Stimulated activated CD8-positive, alpha-beta memory T cell treated with anti-CD3 and anti-CD28 coated beads, Interleukin-4, amount 100 ng/mL, for 4 hours (primary cell): ENCODE measurements at places on chromosomes 16 and 17.
A peak's percentile ranks its signal among the peaks of the same experiment; 100 is the strongest.

DNA sequence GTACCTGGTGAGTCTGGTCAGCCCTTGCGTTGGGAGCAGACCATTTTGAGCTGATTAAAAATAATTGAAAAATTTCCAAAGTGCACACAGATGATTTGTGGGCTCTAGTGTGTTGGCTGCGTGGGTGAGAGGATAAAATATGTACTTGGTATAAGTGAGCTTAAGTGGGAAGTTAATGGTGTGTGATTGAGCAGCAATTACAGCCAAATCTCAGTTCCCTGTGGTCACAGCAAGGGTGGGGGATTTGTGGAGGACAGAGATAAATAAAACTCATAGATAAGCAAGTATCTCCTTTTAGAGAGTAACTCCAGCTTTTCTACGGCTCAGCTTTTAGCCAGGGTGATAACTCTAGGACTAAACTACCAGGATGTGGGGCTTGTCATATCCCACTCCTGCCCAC is 390.4 kb downstream of the UTP18 start:
- no peak for DNase-seq

GRCh38 chr17:60522889-60523626 is 3.0 kb downstream of the APPBP2 start:
- no peak for DNase-seq

GRCh38 chr17:17035920-17036523 is 6.2 kb upstream of the MPRIP start:
- DNase-seq, result no peak

DNA sequence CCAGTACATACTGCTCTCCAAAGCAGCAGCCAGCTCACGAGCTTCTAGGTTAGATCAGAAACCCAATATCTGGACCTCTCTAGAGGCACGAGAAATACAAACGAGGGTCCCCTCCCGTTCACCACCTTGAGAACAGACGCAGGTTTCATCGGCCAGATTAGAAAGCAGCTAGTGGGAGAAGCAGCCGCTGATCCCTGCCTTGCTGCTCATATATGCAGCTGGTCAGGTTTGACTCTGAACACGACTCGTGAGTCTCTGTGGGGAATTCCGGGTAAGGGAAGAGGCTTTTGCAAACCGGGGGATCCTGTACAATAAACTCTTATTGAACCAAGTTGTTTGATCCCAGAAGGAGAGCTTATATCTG is 1.6 kb downstream of the VAT1L start:
- no peak for DNase-seq

DNA sequence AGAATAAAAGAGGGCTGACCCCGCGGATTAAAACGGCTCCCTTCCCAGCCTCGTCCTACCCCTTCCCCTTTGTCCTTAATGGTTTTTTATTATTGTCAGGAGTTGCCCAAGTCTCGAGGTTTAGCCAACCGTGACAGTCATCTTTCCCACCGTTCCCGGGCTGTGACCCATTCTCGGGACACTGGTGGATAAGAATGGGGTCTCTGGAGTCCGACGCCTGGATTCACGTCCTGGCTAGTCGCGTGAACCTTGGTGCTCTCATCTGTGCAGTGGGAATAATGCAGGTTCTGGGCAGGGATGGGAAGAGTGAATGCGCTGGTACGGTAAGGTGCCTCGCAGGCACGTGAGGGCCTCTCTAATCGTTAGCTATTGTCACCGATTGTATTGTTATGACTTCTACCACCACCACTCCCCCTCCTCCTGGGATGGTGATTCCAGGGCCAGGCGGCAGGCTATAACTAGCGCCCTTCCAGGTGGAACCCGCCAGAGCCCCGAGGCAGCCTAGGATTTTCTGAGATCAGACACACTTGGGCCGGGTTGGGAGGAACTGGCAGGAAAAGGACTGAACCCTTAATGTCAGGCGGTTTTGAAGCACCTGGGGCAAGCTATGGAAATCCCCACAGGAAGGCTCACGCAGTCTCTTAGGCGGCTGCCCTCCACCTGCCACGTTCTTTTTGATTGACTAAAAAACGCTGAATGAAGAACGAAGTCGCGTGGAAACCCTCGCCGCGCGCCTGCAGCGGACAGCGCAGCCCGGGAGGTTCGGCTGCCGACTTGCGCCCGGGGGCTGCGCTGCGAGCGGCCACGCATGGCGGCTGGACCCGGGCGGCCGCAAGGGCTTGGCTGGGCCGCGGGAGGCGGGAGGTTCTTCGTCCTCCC is 2.7 kb downstream of the HS3ST3B1 start:
- DNase-seq, result no peak

DNA sequence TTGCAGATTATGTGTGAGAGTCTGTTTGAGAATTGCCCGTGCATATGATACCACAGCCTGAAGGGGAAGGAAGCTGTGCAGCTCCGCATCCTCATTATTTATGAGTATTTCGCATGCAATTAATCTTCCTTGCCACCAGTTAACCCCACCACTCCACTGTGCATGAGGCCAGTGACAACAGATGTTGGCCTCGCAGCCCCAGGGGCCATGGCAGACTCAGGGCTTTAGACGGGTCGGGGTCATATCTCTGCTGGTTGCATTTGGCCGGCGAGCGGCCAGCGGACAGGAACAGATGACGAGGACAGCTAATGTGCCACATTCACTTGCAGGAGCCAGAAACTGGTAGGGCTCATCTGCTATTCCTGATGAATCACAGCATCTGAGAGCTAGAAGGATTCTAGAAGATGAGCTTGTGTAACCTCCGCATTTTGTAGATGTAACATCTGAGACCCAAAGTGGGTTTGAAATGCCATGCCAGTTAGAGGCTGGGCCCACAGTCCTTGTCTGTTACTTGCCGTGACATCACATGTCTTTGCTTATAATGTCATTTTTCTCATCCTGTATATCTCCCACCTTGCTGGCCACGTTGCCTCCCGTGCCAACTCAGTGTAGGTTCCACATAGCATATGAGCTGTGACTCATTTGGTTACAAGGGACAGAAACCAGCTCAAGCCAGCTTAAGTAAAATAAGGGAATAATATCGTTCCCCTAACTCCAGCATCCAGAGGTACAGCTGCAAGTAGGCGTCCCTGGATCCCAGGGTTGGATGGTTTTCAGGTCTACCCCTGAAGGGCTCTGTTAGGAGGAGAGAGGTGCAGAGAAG is 137.2 kb downstream of the SNX29 start:
- DNase-seq, result no peak

DNA sequence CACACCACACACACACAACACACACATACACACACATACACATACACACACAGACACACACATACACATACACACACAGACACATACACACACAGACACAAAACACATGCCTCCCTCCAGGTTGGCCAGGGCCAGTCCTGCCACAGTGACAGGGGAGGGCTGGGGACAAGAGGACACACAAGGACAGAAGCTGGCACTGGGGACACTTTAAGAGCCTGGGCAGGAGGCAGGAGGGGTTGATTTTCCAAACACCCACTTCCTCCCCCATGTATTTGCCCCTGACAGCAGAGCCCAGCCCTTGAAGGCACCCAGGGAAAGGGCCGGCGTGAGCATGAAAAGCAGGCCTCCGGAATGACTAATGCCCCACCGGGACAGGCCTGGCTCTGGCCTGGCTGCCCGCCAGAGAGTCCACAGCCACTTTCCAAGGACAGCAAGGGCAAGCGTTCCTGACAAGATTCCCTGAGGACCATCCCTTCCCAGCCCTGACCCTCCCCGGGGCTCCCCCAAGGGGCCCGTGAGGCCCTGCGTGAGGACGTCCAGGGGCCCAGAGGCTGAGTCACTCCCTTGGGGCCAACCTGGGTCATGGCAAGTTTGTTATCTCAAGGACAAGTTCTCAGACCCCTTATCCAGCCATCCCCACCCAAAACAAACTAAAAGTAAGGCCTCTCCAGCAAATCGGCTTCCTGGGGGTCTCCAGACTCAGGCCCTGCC is 235.6 kb downstream of the ZNF423 start:
- no peak for DNase-seq

GRCh38 chr17:27603421-27603770 is 27.6 kb upstream of the LGALS9 start:
- DNase-seq, result no peak

DNA sequence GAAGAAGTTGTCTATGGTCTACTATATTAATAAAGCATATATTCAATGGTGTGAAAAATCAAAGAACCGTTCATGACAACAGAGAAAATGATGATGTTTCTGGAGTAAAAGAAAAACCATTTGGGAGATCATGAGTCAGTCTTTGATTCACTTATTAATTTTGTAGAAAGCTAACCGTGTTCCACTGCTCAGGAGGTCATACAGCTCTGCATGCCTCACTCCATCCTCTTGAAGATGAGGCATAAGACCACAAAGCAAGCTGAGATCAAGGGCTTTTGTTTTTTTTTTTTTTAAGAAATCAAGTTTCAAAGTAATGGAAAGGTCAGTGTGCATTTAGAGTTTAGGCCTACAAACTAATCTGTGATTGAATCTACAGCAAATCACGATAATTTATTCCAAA is 206.4 kb downstream of the CEP112 start:
- DNase-seq, result no peak

GRCh38 chr17:75752405-75752709 is 12.6 kb downstream of the GALK1 start:
- no peak for DNase-seq

- no peak for DNase-seq
Observed at GRCh38 chr17:79132271-79133064, 57.8 kb downstream of the ENGASE start.

GRCh38 chr17:7479213-7480088 is at the start of gene ZBTB4:
ZBTB4 (minus strand) TSS chr17:7479631; CDS start chr17:7466801, 12,830 bp downstream.
- DNase-seq, result peak; percentile 31

DNA sequence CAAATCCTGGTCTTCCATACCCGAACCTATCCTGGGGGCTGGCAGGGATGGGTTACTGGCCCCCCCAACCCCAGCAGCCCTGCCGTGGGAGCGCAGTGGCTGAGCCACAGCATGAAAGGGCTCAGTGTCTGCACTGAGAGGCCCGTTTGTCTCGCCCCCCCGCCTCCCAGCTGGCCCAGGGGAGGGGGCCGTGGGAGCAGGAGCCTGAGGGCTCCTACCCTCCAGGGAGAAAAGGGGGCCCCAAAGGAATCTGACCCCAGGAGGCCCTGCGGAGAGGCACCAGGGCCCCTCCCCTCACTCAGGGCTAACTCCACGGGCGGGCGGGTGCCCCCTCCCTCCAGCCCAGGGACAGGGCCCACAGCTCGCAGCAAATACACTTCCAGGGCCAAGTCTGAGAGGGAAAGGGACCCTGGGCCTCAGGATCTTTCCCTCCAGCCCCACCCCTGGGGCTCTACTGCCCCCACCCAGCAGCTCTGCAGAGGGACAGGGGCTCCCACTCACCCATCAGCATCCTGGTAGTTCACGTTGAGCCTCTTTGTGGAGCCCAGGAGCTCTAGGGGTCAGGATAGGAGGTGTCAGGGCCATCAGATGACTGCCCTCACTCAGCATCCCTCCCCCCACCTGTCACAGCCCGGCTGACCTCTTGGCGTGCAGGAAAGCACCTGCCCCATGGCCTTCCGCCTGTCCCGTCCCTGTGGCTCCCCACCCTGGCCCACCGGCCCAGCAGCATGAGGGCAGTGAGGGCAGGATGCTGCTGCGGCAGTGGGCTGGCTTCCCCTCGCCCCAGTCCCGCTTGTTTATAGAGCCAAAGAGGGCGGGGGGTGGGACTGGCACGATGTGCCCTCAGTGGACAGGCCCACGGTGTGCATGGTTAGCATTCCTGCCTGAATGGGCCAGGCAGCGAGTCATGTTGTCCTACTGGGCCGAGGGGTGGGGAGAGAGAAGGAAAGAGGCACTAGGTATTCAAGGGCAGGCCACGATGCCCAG is 7.3 kb downstream of the CASKIN2 start:
- no peak for DNase-seq

GRCh38 chr17:6668727-6669425 is 17.3 kb downstream of the C17orf100 start:
- no peak for DNase-seq

DNA sequence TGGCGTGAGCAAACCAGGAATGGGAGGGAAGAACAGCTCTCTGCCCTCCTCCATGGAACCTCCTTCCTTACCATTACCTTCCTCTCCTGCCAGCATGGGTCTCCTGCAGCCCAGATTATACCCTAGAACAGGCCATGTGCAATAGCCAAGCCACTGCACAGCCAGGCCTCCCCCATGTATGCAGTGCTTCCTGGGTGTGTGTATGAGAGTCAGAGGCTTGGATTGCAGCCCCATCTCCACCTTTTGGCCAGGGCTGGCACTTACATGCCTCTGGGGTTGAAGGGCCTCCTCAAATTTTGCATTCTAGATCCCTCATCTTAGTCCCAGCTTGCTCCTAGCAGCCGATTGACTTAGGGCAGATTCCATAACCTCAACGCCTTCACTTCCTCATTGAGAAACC is 133.7 kb downstream of the GSG1L start:
- no peak for DNase-seq

- no peak for DNase-seq
Observed at GRCh38 chr17:48815311-48815710, 1.7 kb downstream of the TTLL6 start.

DNA sequence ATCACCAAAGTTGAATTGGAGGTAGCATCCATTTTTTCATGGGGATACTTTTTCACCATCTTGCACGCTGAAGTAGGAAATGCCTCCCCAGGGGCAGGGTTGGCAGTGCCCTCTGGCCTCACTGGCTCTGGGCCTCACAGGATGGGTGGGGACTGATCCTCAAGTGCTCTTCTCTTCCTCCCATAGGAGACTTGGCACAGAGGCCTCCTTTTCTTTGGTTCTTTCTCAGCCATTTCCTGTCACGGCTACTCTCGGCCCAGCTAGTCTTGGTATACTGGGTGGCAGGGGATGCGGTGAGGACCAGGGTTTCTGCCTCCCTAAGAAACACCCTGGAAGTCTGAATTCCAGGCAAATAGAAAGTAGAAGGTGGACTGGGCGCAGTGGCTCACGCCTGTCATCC is 58.2 kb downstream of the PECAM1 start:
- no peak for DNase-seq

- no peak for DNase-seq
Observed at GRCh38 chr16:66872559-66872942, 7.8 kb upstream of the PDP2 start.

DNA sequence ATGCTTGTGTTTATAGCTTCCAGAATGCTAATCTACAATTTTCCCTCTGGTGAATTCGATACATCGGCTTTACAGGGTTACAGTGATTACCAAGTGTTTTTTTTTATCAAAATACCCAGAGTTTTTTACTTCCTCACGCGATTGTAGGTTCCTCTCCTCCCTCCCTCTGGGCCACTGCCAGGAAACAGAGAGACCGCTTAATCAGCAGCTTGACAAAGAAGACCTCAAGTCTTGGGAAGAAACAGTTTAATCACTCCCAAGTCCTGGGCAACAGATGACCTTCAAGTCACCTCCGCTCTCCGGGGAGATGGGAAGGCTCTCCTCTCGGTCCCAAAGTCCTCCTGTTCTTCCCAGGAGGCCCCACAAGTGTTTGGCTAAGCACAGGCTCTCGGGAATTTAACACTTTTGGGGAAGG is 23.5 kb downstream of the SMTNL2 start:
- no peak for DNase-seq

- DNase-seq, result no peak
Observed at GRCh38 chr17:81518785-81519283, 6.2 kb upstream of the ACTG1 start.

DNA sequence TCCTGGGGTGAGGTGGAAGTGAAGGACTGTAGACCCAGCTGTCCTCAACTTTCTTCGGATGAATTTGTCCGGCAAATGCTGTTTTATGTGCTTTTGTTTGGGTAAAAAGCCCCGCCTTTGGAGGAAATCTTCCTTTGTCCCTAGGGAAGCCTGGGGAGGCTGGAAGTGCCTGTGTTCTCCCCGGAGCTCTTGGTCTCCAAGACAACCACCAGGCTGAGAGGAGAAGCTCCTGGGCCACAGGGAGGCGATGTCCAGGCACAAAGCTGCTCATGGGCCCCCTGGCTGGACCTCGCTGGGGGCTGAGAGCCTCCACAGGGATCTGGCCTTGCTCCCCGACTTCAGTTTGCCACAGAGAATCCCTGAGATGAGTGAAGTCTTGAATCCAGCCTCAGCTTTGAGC is 293.1 kb upstream of the N4BP1 start:
- DNase-seq, result no peak

GRCh38 chr16:58121132-58121531 is 8.0 kb downstream of the CFAP20 start:
- DNase-seq, result no peak
